ENCODE measurements at places on chromosomes 13 and 19.

- DNase-seq: no peak
Observed at GRCh38 chr19:47618771-47619170, 9.8 kb downstream of the BICRA start.

DNA sequence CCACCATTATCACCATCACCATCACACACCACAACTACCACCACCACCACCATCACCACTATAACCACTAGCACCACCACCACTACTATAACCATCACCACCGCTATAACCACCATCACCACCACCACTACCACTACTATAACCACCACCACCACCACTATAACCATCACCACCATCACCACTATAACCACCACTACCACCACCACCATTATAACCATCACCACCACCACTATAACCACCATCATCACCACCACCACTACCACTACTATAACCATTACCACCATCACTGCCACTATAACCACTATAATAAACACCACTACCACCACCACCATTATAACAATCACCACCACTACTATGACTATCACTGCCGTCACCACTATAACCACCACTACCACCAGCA, 173.2 kb downstream of the DCLK1 start:
- DNase-seq: no peak

DNA sequence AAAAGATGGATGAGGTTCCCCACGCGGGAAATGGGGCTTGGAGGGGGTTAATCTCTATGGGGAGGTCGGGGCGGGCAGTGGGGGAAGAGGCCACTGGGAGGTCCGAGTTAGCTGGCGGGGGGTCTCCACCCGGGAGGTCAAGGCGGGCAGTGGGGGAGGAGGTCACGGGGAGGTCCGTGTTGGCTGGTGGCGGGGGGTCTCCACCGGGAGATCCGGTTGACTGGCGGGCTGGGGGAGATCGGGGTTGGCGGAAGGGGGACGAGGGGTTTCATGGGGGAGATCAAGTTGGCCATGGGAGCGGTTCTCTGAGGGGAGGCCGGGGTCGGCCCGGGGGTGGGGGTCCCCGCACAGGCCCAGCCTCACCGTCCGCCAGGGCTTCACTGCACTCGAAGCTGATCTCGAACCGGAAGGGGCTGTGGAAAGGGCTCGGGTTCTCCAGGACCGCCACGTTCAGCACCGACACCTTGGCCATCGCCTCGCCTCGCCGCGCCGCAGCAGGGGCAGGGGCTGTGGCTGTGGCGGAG, 342 bp downstream of the ASF1B start:
- no peak for DNase-seq

- DNase-seq: no peak
Observed at GRCh38 chr19:10946958-10947657, 13.7 kb upstream of the SMARCA4 start.

DNA sequence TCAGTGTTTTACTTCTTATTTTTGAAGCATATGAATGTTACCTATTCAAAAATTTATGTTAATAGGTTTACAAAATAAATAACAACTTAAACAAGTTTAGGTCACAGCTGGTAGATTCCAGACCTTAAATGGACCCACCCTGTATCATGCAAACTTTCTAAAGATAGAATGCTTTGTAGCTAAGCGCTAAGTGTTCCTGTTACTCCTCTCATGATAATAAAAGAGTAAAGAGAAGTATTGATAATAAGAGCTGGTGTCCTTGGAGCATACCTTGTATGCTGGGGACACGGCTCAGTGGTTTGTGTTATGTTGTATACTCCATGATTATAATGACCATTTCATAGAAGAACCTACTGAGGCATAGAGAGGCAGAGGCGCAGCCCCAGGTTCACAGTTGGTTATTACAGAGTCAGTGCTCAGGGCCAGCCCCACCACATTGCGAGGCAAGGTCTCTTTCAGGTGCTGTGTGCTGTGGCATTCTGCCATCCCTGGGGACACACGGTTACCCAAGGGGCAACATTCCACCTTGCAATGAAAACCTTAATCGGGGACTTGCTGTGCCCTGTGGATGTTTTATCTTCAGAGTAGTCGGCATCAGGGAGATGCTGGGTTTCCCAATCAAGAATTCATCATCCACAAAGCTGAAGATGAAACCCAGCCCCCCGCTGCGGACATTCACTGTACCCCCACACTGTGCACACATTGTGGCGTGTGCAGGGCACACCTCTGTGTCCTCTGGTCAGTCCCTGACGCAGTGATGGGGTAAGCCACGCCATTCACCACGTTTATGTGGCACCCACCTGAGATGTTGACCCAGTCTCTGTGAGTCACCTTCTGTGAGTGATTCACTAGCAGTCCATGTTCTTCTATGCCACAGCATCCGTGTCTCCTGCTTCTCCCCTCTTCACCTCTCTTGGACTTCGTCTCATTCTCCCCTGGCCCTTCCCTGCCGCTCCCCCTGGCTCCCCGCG, 186.7 kb downstream of the COL4A1 start:
- no peak for DNase-seq

GRCh38 chr19:30708416-30709178, 336.4 kb downstream of the ZNF536 start:
- DNase-seq: no peak

DNA sequence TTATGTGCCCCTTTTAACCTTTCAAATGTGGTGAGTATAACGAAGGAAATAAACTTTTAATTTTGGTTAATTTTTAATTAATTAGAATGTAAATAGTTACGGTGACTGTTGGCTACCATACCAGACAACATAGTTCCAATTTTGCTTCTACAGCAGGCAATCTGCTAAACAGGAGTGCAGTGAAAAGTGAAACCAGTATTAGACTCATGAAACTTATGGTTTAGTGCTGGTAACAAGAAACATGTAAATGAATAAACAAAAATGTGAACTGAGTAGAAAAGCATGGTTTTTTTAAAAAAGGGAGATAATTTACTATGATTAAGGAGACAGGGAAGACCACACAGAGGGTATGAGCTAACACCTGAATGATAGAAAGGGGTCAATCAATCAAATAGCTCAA, 478.4 kb downstream of the PCDH9 start:
- no peak for DNase-seq
